Cardiac atrium fibroblast (primary cell): ENCODE measurements at places on chromosomes 16 and 17. TPM values are rescaled to one million over a fixed set of nuclear protein-coding genes. Genes with fewer than 3 reads are reported as not detected.

The CCL5 gene
- total RNA-seq = 1.6 TPM in 1 of 2 replicates, not detected in the other

The ZNF205 gene
- total RNA-seq = 10.7 and 13.8 TPM in 2 replicates

The SGSH gene
- 10.3 and 21.7 TPM in 2 replicates for total RNA-seq

The LRRC45 gene
- total RNA-seq = 7.9 and 8.8 TPM in 2 replicates

The TMIGD1 gene
- total RNA-seq = not detected in 2 replicates

The CIBAR2 gene
- not detected in 2 replicates for total RNA-seq

The IRX3 gene
- 2.3 and 12.2 TPM in 2 replicates for total RNA-seq
